ENCODE measurements at places on chromosomes 3 and 15. TPM values are rescaled to one million over a fixed set of nuclear protein-coding genes. Genes with fewer than 3 reads are reported as not detected.

DNA sequence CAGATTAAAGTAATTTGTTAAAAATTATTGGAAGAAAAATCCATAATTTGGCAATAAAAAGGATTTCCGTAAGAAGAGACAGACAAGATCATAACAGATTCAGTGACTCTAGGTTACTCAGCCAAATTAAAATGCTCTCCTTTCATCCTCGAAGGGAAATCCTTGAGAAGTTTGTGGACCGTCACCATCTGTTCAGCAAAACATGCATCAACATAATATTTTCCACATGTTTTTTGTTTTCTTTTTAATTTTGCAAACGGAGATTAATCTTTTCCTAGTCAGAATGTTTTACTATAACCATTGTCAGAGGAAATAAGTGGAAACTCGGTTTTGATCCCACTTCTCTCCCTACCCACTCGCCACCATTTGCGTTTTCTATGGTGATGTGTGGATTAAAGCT is 128.3 kb downstream of the TMCO5A start:
- DNase-seq, result no peak

DNA sequence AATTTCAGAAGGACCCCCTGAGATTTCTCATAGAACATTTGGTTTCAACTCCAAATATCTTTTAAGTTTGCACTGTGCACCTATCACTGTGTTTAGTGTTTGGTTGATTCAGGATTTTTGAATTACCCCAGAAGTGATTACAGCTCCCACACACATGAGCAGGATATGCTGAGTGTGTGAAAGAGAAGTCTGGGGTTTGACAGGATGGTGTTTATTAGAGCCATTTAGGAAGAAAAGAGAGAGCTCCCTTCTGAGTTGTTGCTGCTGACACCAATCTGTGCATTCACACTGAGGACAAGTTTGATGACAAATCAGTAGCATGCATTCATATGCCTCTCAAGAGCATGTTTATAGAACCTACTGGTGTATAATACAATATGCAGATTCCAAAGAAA is 118.1 kb downstream of the RPL22L1 start:
- no peak for DNase-seq

DNA sequence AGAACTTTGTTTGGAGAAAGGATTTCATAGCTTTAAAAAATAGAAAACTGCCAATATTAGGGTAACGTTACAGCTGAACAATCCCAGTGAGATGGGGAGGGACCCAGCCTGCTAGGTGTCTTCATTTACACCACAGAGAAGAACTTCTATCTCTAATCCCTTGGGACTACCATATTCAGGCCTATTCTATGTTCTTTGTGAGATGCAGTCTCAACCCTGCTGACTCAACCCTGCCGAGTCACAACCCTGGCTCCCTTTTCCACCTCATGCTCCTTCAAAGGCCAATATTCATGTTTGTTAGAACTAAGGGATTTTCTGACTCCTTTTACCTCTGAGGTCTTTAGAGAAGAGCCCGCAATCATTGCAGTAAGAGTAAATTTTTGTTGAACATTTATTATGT is 350.5 kb downstream of the EPHB1 start:
- no peak for DNase-seq

GRCh38 chr3:177835008-177835407 is 637.7 kb upstream of the TBL1XR1 start:
- DNase-seq, result no peak

GRCh38 chr15:44545913-44546802 is 9.2 kb downstream of the EIF3J start:
- DNase-seq, result no peak

DNA sequence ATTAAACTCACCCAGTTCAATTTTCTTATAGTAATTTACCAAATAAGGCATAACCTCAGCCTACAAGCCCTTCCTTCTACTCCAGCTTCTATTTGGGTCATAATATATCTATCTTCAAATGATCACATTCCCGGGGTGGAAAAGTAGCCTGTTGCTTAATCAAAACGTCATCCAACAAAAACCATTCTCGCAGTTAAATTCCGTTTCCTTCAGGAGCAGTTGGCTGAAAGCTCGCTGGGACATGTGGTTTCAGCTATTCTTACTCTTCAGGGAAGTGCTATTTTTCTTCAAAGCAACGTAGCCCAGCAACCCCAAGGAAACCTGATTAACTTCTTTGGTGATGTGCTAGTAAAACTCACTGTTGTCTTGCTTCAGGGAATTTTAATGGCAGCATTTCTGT is 59.6 kb downstream of the MAGI1 start:
- no peak for DNase-seq

DNA sequence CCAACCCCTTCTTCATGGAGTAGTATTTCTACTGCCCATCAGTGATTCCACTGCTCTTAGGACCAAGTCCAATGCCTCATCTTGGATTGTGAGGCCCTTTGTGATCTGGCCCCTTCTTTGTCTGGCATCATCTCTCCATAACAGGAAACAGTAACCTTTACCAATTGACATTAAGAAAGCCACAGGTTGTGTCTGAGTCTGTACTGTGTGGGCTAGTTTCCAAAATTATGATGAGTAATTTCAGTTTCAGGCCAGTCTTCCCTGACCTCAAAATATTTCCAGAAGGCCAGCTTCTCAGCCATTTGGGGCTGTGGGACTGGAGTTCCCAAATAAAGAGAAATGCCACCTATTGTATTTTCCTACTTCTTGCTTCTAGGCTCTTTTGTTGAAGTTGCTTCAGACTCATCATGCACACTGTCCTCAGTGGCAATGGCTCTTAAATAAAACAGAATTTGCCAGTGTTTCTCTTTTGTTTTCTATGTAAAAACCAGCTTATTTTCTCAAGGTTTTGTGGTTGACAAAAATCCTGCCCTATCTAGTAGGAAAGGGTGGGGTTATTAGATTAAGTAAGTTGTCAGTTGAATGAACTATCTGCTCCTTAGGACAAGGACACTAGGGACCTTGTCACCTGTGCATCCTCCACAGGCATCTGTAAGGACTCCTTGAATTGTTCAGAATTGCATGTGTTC is 47.0 kb upstream of the ACKR4 start:
- DNase-seq, result no peak

DNA sequence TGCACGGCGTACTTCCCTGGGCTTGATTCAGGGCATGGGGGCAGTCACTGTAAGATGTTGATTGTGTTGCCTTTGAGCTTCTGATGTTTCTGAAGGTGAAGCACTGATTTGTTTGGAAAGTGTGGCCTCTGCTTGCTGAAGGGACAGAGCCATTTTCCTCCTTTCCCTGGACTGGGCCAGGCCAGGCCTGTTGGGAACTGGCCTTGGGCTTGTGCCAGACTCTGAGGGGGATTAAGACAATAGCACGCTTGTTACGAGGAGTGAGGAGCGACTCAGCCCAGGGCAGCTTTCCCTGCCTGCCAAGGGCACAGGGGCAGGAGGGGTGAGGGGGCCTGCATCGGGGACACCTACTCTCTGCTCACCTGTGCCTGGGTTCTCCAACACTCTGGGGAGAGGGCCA is 42.9 kb downstream of the LINGO1 start:
- DNase-seq, result no peak

DNA sequence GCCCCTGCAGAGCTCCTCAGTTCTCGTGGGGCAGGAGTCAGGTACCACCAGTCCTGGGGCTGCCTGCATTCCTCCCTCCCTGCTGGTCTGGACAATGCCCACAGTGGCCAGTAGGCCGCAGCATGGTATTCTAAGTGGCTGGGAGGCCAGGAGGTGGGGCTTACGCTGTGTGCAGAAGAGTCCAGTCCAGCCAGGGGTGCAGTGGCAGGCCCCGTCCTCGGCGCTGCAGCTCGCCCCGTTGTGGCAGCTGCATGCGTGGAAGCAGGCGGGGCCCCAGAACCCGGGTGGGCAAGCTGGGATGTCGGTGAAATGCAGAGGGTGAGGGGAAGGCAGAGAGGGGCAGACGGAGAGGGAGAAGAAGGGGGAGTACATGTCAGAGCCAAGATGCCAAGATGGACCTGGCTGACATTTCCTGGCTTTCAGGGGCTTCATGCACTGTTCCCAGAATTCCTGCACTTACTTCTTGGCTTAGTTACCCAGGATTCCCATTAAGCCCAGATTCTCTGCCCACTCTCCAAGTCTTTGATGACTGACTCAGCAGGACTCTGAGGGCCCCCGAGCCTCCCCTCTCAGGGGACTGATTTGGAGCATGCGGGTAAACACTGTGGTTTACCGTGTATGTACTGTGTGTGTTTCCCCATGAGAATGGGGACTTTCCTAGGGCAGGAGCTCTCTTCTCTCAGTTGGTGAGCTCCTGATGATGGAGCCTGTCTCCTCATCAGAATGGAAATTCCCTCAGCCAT is 47.5 kb downstream of the RAB11A start:
- peak; percentile 46 for DNase-seq

DNA sequence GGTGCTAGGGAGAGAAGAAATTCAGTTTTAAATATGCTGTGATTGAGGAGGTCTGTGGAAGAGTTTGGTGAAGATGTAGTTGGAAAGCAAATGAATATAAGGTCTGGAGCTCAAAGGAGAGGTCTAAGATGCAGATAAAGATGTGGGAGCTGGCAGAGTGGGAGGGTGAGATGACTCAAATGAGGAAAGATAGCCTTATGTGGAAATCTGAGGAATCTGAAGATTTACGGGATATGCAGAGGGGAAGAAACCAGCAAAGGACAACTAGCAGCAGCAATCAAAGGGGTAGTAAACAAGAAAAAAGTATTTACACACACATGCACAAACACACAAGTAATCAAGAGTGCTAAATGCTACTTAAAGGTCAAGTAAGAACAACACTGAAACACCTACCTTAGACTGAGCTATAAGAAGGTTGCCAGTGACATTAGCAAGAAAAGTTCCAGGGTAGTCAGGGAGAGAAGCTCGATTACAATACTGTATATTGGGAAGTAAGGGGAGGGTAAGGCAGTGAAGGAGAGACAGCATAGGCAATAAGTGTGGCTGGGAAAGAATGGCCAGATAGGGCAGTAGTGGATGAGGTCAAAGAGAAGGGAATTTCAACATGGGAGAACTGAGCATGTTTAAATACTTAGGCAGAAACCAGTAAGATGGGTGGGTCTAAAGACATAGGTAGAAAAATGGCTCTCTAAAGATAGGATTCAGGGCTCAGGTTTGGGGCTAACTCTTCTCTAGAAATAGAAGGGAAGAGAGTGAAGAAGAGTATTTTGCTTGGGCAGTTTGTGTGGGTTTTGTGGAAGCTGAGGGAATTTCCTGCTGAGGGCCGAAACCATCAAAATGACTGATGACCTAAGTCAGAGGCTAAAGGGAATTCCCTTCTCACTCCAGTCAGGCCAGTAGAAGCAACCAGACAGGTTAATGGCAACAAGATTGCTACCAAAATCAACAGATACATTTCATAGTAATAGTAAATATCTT is 8.9 kb downstream of the CMTM6 start:
- no peak for DNase-seq

DNA sequence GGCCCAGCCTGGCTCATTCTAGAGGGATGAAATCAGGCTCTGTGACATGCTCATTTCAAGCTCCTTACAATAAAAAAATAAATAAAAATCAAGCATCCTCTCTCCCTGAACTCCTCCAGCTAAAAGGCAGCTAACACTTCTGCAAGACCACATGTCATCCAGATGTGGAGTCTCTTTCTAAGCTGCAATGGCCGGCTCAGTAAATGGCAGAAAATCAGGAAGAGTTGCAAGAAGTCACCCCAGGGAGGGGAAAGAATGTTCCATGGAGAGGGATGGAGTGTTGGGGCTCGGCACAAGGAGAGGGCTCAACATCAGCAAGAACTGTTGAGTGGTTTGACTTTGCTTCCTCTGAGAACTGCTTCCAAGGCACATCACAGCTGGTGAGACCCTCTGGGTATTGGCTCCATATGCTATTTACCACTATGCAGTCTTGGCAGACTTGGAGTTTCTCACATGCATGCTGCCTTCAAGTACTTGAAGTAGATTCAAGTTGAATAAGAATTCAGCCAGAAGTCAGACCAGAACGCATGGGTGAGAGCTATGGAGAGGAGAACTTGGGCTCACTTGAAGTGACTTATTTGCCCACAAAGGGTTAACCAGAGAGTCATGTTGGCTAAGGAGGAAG is 689.0 kb downstream of the NTRK3 start:
- DNase-seq, result no peak

DNA sequence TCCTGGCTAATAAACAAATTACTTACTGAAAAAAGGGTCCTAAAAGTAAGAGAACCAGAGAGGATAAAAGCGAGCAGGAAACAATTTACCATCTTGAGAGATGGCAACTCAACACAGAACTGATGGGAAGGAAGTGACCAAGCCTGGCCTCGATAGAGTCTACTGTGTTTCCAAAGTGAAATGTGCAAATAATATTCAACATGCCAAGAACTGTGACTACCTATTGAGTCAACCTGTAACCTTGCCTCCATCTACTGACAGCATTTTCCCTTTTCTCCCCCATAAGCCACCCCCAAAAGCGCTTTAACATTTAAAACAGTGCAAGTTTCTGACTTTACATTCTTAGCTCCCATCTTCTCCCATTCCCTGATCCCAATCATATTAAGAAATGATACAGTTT is 75.4 kb upstream of the PSMD6 start:
- no peak for DNase-seq

DNA sequence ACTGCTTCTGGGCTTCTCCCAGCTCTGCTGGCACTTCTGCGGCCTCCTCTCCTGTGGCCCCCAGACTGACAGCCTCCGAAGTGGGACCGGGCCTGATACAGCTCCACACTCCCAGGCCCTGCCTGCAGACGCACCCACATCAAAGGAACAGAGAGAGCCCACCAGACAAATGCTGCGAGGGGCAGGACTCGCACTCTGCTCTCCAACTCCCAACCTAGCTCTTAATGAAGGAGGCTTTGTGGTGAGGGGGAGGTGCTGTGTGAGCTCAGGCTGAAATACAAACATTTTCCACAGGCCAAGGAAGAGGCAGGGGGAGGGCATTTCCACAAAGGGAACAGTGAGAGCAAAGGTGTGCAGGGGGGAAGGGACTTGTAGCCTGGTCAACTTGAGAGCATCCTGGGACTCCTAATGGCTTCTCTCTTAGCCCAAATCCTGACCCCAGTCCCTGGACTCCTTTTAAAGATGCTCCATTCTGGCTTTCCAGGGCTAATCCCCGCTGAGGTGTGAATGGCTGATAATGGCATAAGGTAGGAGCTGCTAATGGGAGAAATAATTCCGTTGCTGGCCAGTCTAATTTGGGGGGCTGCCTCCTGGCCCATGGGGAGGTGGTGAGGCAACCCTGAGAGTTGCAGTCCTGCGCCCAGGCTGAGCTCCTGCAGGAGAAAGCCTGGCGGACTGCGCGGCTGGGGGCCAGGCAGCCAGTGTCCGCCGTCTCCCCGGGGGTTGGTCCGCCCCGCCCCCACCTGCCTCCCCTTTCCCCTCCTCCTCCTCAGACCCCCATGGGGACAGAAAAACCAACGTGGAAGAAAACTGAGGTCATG is 9.6 kb downstream of the LINGO1 start:
- no peak for DNase-seq

DNA sequence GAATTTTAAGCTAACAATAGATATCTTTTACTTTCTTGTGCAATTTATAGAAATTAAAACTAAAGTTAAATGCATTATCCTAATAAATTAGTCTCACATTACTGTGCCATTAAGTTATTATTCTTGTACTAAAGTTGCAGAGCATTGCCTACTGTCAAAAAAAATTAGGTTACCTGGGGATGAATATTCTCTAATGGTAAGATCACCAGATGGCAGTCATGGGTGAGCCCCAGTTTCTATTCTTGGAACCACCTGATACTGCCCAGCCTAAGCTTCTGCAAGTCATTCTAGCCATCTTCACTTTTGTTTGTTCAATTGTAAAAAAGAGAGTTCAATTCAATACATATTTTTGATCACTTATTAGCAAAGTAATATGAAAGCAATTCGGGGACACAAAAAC is 213.2 kb downstream of the CADM2 start:
- DNase-seq, result no peak

The VIPR1 gene
- 14.1 TPM for polyA plus RNA-seq

The ARIH1 gene
- polyA plus RNA-seq, result 10.8 TPM

The FRMD4B gene
- polyA plus RNA-seq, result 7.6 TPM

The CLDN18 gene
- not detected for polyA plus RNA-seq

The BTLA gene
- 0.43 TPM for polyA plus RNA-seq

The PDE8A gene
- polyA plus RNA-seq, result 18.6 TPM

The CKMT1B gene
- polyA plus RNA-seq, result 0.03 TPM

The PAK2 gene
- 16.0 TPM for polyA plus RNA-seq
